A549 (cell line): ENCODE measurements at places on chromosomes 16 and 17.

DNA sequence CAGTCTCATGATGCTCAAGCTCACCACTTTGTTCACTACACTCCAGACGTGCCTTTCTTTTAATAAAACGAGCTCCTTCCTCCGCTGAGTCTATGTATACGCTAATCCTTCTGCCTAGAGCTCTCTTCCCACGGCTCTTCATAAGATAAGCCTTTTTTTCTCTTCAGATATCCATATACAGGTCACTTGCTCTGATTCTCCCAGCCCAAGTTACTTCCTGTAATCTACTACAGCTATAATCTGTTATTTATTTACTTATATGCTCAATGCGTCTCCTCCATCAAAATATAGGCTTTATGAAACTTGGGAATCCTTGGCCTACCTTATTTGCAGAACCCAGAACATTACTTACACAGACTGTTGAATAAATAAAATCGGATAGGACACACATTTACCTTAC lies 17.4 kb downstream of the C16orf87 start:
- DNase-seq: no peak

GRCh38 chr17:1873418-1873817 lies 43.6 kb downstream of the RPA1 start:
- DNase-seq: no peak

DNA sequence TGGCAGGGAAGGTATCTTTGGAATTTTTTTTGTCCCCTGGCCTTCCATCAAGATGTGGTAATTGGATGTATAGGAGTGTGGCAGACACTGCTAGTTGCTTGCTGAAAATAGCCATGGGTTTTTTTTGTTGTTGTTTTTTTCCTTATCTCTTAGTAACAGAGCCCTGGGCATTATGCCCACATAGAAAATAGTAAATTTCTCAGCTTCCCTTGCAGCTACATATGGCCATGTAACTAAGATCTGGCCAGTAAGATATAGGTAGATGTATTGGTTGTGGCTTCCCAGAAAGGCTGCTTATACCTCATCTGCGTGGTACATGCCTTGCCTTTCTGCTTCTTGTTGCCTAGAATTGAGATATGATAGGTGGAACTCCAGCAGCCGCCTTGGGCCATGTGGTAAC lies 349.9 kb downstream of the CPPED1 start:
- DNase-seq: no peak

- DNase-seq: no peak
These were observed 8.9 kb upstream of the TRPV3 start for GRCh38 chr17:3566551-3566950.

DNA sequence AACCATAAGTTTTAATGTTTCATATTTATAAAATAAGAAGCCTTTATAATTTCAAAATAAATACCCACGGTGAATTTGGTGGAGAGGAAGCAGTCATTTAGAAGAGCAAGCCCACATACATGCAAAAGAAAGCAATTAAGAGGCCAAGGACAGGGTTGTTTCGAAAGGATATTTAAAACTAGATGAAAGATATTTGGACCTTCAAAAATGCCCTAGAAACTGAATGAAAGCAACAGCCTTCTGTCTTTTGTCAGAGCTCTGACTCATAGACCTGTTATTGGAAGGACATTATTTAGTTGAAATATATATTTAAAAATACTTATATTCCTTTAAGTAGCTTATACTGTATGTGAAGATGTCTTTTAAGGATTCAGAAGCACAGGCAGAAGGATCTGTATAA lies 8.6 kb upstream of the METTL9 start:
- no peak for DNase-seq

DNA sequence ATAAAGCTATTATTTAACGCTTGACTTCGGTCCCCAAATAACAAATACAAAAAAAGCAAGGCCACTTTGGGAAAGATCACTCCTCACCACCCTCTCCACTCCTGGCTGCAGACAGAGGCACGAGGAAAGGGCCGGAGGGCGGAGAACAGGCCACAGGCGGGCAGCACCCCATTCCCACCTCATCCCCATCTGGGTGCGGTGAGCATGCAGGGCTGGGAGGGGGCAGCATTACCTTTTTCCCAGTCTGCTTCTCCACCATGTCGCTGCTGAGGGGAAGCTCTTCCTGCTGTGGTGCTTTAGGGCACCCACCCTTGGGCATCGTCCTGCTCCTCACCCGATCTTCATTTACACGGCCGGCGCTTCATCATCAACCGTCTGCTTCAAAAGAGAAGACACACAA lies 99.2 kb downstream of the ZNF778 start:
- DNase-seq: no peak

GRCh38 chr17:78645421-78646295 lies 68.5 kb upstream of the DNAH17 start:
- DNase-seq: peak; percentile 90

DNA sequence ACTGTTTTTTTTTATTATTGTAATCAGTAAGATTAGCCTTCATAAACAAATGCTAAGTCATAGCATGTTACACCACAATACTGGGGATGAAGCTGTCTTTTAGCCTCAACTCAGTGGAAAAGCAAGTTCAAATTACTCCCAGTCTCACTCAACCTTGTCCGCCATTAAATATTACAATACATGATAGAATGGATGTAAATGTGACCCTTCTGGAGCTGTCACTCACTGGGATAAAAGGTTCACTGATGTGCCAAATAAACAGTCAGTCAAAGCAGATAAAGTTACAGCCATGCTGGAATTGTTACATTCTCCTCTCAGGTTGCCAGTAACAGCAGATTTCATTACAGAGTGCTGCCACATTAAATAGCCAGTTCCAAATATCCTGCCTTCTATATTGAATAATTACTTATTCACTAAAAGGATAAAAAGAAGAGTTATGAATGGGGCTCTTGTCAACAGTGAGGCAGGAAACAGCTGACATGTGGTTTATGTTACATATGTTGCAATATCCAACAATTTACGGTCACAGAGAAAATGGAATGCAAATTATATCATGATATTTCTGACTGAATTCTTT lies 53.4 kb downstream of the BRIP1 start:
- no peak for DNase-seq

- no peak for DNase-seq
These were observed 208.2 kb downstream of the FTO start for GRCh38 chr16:53912155-53912554.

GRCh38 chr17:51245535-51245934 lies 14.3 kb downstream of the MBTD1 start:
- no peak for DNase-seq

- DNase-seq: peak; percentile 80
These were observed 1.6 kb downstream of the MYO1C start for GRCh38 chr17:1490643-1491442.
